ENCODE measurements at places on chromosomes 16 and 17. TPM values are rescaled to one million over a fixed set of nuclear protein-coding genes. Genes with fewer than 3 reads are reported as not detected.

Gene NPIPB2
- 1.8 TPM for total RNA-seq

Gene CDR2L
- 10.0 TPM for total RNA-seq

- DNase-seq, result no peak
Observed at GRCh38 chr17:34579979-34580684, 750 bp downstream of the TMEM132E start.

DNA sequence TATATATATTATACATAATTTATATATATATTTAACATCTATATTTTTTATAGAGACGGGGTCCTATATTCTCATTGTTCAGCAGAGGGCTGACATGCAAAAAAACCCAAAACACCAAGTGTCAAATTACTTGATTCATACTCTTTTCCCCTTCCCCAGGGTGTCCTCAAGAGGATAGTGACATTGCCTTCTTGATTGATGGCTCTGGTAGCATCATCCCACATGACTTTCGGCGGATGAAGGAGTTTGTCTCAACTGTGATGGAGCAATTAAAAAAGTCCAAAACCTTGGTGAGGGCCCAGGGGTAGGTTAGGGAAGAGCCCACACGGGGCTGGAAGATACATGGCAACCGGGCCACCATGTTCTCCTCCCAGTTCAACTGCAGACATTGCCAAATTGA is 11.0 kb downstream of the ITGAM start:
- DNase-seq, result no peak

Gene TACO1
- total RNA-seq, result 15.7 TPM

- peak; percentile 33 for DNase-seq
Observed at GRCh38 chr16:86733546-86734254, 155.4 kb downstream of the FOXL1 start.

DNA sequence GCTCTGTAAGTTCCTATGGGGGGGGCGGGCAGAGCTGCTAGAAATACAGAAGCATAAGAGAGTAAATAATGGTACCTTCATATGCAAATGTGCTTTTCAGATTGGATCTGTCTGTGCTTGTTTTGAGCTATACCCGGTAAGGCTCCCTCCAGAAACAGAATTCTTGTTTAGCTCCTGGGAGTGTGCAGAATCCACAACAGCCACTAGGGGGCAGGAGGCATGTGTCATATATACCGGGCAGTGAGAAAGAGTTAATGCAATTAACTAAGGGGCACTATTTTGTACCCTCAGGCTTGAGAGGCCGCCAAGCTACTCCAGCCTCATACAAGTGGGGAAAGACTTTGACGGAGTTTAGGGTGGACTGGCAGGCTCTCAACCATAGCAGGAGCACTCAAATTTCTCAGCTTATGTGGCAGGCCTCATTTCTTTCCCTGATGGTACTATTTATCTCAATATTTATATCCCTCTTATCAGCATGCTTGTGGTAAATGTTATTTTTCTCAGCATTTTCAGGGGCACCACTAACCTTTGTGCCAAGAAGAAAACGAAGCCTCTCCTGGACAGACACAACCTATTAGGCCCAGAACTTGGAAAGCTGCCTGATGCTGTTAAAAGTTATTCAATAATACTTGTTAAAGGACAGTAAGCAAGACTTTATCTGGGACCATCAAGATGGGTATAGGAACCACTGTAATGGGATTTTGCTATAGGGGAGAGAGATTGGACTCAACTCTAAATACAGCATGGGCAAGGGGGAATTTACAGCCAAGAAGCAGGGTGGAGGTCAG is 10.7 kb upstream of the CENPV start:
- DNase-seq, result peak; percentile 79

Gene WNT9B
- not detected for total RNA-seq

Gene SKAP1
- 0.36 TPM for total RNA-seq

Gene CPHXL2
- total RNA-seq, result not detected

GRCh38 chr16:53666786-53667415 is 36.8 kb downstream of the RPGRIP1L start:
- DNase-seq, result no peak

- no peak for DNase-seq
Observed at GRCh38 chr17:73616873-73617404, 27.3 kb downstream of the SDK2 start.

GRCh38 chr17:43010667-43011308 is 4.2 kb downstream of the IFI35 start:
- DNase-seq, result no peak

Gene HSPB9
- total RNA-seq, result 0.49 TPM

Gene PDILT
- total RNA-seq, result not detected

Data from sigmoid colon (tissue), 7 donors.